ENCODE measurements at places on chromosomes 7 and 10.

GRCh38 chr7:134962270-134962780 is 24.0 kb upstream of the AGBL3 start:
- no peak for DNase-seq

- DNase-seq = no peak
These were observed 83.2 kb downstream of the AHCYL2 start for GRCh38 chr7:129308047-129308446.

- DNase-seq = no peak
These were observed 583.5 kb downstream of the CNTNAP2 start for GRCh38 chr7:146700015-146700560.

- no peak for DNase-seq
These were observed 19.1 kb downstream of the DENND2A start for GRCh38 chr7:140621401-140622021.

GRCh38 chr7:127954357-127954748 is 76.9 kb downstream of the LRRC4 start:
- no peak for DNase-seq

DNA sequence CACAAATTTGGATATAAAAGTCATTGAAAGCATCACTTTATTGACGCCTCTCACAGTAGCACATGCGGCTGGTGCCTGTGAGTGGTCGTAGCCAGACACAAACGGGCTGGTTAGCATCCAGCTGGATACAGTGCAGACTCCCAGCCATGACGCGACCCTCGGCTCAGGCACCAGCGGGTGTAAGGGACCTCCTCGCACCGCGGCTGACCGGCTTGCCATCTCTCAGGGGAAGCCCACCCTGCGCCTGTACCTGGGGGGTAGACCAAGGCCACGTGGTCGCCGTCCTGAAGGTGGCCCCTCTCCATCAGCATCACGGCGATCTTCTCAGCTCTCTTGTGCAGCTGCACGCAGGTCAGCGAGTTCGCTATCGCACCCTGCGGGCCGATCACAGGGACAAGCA is 213.8 kb downstream of the ZMYND11 start:
- no peak for DNase-seq

- no peak for DNase-seq
These were observed 38.4 kb upstream of the NPFFR1 start for GRCh38 chr10:70321897-70322890.

DNA sequence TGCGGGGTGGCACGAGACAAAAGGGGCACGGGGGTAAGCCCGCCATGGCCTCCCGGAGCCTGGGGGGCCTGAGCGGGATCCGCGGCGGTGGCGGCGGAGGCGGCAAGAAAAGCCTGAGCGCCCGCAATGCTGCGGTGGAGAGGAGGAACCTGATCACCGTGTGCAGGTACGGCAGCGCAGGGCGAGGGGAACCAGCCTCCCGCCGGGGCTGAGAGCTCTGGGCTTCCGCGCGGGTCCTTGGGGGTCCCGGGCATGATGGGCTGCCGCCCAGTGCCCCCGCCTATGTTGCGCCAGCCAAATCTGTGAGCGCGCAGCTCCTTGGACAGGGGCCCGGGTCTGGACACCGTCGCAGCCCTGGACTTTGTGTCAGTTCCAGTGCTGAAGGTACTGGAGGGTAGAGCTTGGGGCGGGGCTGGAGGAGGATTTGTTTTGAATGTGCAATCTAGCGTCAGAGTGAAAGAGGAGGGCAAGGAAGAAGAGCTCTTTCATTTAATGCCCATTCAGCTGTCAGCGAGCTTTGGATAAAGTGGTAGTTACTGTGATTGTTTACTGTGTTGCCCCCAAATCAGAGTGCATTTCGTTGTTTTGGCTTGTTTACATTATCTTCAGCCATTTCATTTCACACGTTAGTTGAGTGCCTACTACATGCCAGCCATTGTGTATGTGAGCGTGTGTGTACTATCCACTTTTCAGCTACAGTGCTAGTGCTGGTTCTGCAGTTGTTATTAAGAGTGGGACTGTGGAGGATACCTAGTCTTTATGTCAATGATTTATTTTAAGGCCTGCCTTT is 777 bp downstream of the RUNDC3B start:
- DNase-seq = peak; percentile 62

DNA sequence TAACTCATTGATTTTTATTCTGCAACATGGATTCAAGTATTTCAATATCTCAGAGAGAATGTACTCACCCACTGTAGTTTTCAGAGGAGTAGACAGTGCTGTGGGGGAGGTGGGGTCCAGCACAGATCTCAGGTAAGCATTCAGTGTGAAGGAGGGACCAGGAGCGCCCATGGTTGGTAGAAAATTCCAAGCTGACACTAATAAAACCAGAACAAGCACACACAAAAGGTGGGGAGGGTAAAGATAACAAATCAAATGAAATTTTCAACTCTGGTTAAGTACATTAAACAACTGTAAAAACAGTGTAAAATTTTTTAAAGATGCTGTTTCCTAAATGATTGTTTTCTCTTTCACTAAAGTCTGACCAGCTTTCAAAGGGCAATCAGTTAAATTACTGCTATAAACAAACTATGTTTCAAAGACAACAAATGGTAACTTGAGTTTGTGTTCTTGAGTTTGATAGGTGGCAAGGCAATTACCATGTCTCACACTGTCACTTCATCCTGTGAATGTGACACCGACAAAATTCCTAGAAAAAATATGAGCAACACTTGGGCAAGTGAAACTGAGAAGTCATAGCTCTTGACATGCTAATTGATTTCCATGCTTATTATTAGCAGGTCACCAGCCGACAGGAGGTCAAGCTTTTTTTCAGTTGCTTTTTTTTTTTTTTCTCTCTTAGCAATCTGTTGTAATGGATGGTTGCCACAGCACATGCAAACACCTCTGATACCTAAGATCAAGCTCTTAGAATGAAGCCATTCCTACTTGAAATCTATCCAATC is 205.8 kb upstream of the SLC26A5 start:
- no peak for DNase-seq

DNA sequence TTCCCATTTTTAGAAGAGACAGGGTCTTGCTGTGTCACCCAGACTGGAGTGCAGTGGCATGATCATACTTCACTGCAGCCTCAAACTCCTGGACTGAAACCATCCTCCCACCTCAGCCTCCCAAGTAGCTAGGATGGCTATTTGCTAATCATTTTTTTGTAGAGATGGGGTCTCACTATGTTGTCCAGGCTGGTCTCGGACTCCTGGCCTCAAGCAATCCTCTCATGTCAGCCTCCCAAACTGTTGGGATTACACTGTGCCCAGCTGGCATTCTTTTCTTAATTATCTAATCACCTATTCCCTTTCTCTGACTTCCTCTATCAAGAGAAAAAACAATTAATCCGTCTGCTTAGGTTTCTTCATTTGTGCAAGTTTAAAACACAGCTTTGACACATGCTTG is 172.5 kb upstream of the TRIM24 start:
- DNase-seq = no peak

- DNase-seq = no peak
These were observed 31.0 kb upstream of the FZD1 start for GRCh38 chr7:91233212-91233611.

DNA sequence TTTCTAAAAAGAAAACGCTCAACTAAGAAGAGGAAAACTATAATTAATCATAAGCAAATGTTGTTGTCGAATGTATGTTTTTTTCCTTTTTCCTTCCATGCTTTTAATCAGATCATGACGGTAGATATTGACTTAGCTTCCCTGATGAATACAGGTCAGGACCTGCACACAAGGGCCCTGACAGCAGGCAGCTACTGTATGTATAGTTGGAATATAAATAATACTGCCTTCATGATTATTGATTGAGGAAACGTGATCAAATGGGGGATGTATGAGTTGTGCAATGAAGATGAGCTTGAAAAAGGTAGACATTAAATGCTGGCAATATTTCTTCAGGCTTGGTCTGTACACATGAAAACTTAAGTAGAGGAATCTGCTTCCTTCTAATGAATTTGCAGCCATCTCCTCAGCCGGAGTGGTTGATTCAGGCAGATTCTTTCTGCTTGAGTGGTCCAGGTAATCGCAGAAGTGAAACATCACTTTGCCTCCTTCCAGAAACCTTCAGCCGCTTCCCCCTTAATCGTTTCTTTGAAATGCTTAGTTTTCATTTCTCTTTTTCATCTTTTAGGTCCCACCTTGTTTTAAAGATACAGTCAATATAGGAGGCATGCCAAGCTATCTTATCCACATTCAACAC is 656.5 kb downstream of the SDK1 start:
- no peak for DNase-seq

GRCh38 chr10:19317952-19318351 is 269.4 kb downstream of the MALRD1 start:
- DNase-seq = no peak

DNA sequence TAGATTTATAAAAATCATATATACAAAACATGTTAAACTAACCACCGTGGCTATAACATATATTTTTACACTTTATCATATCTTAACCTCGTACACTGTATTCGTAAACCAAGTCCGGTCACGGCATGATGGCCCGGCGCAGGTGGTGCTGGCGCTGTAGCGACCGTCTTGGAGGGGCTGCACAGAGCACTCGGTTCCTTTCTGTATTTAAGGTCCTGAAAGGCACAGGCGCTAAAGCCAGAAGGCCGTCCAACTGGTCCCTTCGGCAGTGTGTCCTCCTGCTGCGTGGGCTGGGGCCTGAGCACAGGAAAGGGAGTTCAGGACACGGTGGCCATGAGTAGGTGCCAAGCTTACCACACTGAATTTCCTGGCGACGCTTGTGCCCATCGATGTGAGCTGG is 33.8 kb downstream of the AMZ1 start:
- DNase-seq = no peak

- no peak for DNase-seq
These were observed 1083.4 kb upstream of the LRRN3 start for GRCh38 chr7:110007320-110008063.

DNA sequence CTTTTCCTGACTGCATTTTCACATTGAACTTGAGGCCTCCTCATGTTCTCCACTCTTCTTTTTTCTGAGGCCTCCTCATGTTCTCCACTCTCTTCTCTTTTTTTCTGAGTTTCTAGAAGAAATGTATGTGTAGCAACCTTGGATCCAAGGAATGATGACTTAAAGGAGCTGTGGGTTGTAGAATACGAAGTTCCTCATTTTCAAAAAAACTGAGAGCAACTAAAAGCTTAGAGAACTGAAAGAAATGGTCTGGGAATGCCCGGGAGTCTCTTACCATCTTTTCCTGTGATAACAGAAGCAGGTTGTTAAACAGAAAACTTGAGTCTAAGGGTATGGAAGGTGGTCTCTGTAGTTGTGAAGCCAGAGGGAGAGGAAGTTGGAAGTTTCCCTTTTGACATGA is 32.8 kb downstream of the MRPS33 start:
- no peak for DNase-seq

GRCh38 chr10:86182150-86182549 is 184.4 kb downstream of the GRID1 start:
- peak; percentile 7 for DNase-seq

GRCh38 chr7:103391976-103392375 is 44.5 kb downstream of the PSMC2 start:
- no peak for DNase-seq

DNA sequence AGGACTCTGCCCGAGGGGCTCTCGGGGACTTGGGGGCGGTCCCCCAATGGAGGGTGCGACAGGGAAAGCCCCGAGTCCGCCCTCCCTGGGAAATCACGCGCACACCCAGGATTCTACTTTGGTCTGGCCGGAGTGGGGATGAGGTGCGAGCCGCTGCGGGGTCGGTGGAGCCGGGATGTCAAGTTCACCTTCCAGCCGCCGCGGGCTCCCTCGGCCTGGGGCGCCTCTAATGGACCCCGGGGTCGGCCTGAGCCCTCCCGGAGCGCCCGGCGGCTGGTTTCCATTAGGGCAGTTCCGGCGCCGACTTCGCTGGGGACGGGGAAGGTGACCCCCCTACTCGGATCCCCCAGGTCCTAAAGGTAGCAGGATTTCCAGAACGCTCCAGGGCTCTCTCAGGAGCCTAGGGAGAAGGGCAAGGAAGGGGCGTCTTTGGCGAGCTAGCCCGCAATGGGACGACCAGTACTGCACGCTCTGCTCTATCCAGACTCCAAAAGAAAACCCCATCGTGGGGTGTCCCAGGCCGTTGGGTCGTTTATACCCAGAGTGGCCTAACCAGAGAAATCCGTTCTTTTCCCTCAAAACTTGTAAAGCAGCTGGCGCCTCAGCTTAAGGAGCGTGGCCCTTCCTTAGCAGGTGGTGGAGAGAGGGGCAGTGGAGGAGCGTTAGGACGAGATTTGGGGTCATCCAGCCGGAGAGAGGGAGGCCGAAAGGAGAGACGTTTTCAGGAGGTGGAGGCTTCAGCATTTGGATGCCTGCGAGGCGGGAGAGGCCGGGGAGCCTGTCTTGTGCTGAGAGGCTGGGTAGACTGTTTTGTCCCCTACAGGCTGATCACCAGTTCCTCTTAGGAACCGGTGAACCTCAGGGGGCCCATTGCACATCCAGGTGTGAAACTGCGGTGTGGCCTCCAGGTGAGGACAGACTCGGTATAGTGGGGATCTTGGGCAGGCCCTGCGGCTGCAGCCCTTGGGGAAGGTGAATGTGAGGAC is 860 bp upstream of the WDR86 start:
- DNase-seq = peak; percentile 71

GRCh38 chr10:107847620-107848019 is 683.1 kb upstream of the SORCS1 start:
- DNase-seq = no peak

GRCh38 chr7:108442039-108442568 is 14.1 kb downstream of the NRCAM start:
- DNase-seq = no peak

DNA sequence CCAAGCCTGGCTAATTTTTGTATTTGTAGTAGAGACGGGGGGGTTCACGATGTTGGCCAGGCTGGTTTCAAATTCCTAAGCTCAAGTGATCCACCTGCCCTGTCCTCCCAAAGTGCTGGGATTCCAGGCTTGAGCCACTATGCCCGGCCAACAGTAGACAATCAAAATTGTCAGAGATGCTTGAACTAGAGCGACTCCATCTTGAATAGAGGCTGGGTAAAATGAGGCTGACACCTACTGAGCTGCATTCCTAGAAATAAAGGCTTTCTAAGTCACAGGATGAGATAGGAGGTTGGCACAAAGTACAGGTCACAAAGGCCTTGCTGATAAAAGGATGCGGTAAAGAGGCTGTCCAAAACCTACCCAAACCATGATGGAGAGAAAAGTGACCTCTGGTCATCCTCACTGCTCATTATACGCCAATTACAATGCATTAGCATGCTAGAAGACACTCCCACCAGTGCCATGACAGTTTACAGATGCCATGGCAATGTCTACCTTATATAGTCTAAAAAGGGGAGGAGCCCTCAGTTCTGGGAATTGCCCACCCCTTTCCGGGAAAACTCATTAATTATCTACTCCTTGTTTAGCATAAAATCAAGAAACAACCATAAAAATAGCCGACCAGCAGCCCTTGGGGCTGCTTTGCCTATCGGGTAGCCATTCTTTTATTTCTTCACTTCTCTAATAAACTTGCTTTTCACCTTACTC is 134.5 kb downstream of the BAMBI start:
- no peak for DNase-seq

DNA sequence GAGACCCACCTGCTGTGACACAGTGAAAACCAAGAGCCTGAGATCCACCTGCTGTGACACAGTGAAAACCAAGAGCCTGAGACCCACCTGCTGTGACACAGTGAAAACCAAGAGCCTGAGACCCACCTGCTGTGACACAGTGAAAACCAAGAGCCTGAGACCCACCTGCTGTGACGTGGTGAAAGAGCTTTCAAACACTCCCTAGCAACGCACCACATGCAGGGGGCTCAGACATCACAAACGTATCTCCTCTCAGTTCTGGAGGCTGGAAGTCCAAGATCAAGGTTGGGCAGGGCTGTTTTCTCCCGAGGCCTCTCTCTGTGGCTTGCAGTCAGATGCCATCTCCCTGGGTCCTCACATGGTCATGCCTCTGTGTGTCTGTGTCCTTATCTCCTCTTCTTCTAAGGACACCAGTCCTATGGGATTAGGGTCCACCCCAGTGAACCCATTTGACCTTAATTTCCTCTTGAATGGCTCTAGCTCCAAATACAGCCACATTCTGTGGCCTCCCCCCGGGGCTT is 43.8 kb downstream of the INSIG1 start:
- DNase-seq = no peak

Data from neural progenitor cell (in vitro differentiated cells).